ENCODE measurements at places on chromosomes 12 and 14.
A peak's percentile ranks its signal among the peaks of the same experiment; 100 is the strongest.

DNA sequence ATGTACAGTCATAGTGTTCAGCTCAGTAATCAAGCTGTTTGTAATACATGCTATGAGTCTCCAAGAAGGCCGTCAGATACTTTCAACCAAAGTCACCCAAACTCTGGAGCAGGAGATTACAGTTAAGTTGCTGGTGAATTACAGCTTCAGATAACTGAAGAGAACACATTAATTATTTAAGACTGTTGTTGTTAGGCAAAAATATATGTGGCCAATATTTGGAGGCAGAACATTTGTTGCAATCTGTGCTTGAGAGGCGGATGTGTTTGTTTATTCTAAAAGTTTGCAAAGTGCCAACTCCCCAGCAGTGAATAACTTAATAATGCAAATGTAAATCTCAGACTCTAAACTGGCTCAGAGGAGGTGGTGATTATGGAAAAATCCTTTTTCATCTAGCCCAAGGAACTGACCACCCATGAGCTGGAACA, 300.7 kb upstream of the TBX3 start:
- no peak for DNase-seq

DNA sequence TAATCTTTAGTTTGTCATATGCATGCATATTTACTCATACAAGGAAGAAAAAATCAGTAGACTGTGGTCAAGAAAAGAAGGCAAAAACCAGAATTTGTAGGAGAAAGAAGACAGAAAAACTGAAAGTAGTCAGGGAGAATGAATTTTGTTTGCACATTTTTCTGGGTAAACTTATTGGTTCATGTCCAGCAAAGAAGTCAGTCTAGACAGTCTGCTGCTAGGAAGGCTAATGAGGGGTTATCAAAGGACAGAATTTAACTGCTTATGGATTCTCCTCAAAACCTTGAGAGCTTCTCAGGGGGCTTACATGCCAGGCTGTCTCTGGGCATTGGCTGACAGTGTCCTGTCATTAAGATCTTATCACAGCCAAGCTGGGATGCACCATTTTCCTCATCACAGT, 293.9 kb downstream of the RPAP3 start:
- DNase-seq = no peak

DNA sequence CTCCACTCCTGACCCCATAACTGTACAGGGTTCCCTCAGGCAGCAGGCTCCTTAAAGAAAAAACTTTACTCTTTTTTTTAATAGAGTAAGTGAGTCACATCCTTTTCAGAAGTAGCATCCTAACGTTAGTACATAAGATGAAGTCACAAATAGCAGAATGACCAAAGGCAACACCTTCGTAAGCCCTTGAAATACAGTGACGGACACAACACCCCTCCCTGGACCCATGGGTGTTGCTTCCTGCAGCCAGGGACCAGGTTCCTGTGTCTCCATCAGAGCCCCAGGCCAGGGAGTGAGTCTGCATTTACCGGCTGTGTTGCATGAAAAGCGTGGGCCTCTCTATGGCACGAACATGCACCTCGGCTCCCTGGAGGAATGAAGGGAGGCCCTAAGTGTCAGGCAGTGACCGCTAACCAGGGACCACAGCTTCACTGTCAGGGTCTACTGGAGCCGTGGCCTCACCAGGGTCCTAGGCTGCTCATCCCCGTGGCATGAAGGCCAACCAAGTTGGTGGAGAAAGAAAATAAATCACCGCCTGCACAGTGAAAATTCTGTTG, 340.0 kb upstream of the SFSWAP start:
- no peak for DNase-seq

DNA sequence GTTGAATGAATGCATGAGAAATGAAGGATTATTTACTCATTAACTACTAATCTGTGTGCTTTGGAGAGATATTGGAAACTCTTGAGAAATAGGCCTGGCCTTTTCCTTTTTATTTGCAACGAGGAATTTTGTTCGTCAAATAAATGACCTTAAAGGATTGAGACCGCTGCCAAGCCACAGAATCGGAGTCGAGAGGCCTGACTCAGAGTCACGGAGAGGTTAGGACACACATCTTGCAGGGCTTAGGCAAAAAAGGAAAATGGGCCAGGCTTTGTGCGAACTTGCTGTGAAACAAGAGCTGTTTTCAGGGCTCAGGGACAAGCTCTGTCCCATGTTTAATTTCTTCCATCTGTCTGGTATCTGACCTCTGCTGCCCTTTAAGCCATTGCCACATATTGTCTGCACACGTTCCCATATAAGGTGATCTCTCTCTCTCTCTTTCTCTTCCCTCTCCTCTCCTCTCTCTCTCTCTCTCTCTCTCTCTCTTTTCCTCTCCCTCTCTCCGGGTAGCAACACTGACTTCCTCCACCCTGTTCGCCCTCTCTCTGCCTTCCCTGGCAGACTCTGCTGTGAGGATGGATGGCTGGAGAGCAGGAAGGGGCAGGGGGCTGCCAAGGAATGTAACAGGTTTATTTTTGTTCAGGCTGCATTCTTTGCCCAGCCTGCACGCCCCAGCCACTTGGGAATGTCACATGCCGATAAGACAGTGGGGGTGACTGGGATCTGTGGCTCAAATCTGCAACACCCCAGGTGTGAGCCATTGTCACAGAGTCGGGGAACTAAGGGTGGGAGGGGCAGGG, 14.9 kb upstream of the IFT81 start:
- DNase-seq = peak; percentile 100

DNA sequence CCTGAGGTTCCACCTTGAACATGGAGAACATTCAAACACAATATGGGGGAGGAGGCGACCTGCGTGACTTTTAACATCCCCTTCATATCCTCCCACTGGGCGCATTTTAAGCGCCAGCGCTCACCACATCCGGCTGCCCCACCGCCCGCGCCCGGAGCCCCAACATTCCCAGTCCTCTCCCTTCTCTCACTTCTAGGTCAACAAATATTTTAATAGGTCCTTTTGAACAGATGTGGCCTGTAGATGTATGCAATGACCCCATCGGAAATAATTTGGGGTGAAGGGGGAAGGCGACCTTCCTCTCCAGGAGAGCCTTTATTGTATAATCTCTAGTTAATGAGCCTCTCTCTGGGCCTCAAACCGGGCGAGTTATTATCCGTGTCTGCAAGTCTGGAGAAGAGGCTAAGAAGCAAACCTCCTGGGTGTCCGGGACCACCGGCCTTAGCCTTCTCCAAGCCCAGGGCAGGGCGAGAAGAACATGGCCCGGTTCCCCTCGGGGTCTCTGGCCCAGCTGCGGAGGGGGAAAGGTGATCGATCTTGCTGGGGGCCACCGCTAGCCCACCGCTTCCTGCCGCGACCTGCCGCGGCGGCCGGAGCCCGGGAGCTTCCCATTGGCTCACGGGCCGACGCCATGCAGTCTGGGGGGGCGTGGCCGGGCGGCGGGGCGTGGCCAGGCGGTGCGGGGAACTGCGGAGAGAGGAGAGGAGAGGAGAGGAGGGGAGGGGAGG, 83.2 kb upstream of the HMGA2 start:
- DNase-seq = peak; percentile 55

DNA sequence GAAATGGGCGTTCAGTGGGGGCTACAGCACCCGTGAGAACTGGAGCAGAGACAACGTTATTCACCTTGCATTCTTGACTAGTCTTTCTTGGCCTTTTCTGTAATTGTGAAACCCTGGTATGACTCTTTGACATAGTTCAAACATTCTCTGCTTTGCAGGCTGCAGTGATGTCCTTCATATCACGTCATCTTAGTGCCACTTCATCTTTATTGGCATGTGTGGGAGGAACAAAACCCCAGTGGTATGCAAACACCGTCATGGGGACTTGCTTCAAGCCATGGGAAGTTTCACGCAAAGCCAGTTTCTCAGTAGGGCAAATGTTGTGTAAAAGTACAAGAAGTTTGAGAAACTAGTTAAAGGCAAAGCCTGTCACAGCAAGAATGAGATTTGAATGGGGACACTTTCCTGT, 20.2 kb upstream of the DUSP16 start:
- DNase-seq = no peak

GRCh38 chr14:88793259-88793625, 489 bp upstream of the EML5 start:
- DNase-seq = no peak

GRCh38 chr14:105241641-105242040, 6.7 kb upstream of the BTBD6 start:
- no peak for DNase-seq

GRCh38 chr12:130703733-130704375, 12.2 kb downstream of the RIMBP2 start:
- DNase-seq = no peak

- DNase-seq = peak; percentile 45
Observed at GRCh38 chr12:10705655-10706054, 17.5 kb downstream of the YBX3 start.

- no peak for DNase-seq
Observed at GRCh38 chr14:60964904-60965303, 16.0 kb downstream of the TRMT5 start.

- DNase-seq = no peak
Observed at GRCh38 chr12:34393821-34394150, 371.5 kb downstream of the ALG10 start.

GRCh38 chr12:71602761-71603577, 60.7 kb downstream of the ZFC3H1 start:
- no peak for DNase-seq

- no peak for DNase-seq
Observed at GRCh38 chr14:99264691-99265450, 7.1 kb downstream of the BCL11B start.

- peak; percentile 35 for DNase-seq
Observed at GRCh38 chr14:44700184-44700583, 193.1 kb upstream of the FSCB start.

Data from astrocyte of the cerebellum (primary cell).